ENCODE measurements at places on chromosomes 11 and 22. TPM values are rescaled to one million over a fixed set of nuclear protein-coding genes. Genes with fewer than 3 reads are reported as not detected.

- DNase-seq: peak; percentile 79
- H3K4me3 ChIP-seq: no peak overlapping the region
- H3K4me1 ChIP-seq: peaks cover 3% of the 10 kb centered on the region
- H3K36me3 ChIP-seq: no peaks in the 10 kb centered on the region
- H3K27ac ChIP-seq: no peak overlapping the region
- no peaks in the 10 kb centered on the region for H3K27me3 ChIP-seq
Observed at GRCh38 chr11:73931039-73931645, 19.7 kb upstream of the DNAJB13 start.

DNA sequence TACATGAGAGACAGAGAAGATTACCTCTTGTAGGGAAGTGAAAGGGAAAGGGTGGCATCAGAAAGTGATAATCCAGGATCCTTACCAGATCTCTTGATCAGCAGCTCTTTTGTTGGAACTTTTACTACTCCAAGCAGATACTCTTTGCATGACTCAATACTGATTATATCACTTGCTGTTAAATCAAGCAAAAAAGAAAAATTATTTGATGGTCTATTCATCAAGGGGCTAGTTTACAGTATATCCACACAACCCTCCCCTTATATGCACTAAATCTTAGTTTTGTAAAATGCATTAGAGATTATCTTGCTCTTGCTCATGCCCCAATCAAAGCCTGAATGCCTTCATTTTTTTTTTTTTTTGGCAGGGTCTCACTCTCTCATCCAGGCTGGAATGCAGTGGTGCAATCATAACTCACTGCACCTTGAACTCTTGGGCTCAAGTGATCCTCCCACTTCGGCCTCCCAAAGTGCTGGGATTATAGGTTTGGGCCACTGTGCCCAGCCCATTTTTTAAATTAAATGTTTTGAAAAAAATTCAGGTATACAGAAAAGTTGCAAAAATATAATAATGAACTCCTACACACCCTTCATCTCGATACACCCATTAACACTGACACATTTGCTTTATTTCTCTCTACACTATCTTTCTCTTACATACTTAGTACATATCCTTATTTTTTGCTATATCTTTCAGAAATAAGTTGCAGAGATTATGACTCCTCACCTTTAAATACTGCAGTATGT, 76.1 kb upstream of the UCP3 start:
- no peak for DNase-seq
- H3K27me3 ChIP-seq: no peaks in the 10 kb centered on the region
- H3K4me3 ChIP-seq: no peak overlapping the region
- no peak overlapping the region for H3K27ac ChIP-seq
- peaks cover 10% of the 10 kb centered on the region for H3K36me3 ChIP-seq

- no peaks in the 10 kb centered on the region for H3K4me1 ChIP-seq
- H3K27me3 ChIP-seq: no peaks in the 10 kb centered on the region
- H3K4me3 ChIP-seq: no peak overlapping the region
- H3K27ac ChIP-seq: no peak overlapping the region
Observed at GRCh38 chr11:30605036-30605605, 19.0 kb upstream of the MPPED2 start.

SEPTIN3 gene
- 9.3 TPM for total RNA-seq

RFPL1 gene
- not detected for total RNA-seq

MYBPC3 gene
- total RNA-seq: 0.25 TPM

DNA sequence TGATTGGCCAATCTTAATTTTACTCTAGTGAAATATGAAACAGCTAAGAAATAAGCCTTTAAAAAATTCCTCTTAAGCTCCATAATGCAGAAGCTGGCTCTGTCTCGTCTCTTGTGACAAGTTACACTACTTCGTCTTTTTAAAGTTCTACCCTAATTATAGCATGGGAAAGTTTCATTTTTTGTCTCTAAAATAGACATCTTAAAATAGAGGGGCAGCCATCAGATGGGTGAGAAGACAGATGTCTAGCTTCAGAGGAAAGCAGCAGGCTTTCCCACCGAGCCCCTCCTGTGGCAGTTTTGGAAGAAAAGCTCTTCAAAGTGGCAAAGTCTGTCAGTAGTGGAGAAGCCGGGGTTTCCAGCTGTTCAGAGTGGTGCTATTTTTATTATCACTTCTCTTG, 39.5 kb downstream of the XRRA1 start:
- H3K36me3 ChIP-seq: peaks cover 8% of the 10 kb centered on the region
- no peak overlapping the region for H3K4me3 ChIP-seq
- H3K27ac ChIP-seq: no peak overlapping the region

DNA sequence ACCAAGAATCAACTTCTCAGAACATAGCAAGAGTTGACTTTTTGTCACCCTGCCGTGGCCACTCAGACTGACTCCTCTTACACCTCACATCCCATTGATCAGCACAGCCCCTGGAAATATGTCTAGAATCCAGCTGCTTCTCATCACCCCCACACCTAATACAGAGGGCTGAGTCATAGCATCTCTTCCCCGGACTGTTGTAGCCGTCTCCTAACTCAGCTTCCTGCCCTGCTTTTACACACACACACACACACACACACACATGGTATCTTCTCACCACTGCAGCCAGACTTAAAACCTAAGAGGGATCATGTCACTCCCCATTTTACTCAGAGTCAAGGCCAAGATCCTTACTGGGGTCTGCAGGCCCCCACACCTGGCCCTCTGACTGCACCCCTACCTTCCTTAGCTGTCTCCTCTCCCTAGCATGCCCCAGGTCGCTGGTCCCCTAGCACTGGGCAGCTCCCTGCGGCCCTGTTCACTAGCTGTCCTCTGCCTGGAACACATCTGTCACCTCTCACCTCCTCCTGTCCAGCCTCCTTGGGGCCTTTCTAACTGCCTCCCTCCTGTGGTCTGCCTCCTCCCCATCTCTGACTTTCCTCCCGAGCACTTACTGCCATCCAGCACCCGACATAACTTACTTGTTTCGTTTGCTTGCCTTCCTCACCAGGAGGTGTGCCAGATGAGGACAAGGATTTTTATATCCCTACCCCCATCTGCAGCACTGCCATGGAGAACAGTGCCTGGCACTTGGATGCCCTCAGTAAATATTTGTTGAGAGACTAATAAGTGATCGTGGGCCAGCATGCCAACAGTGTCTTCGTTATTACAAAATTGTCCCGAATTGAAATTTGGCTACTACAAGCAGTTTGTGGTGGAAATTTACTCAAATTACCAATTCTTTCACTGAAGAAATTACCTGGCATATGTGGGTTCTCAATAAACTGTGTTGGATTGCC, 61.9 kb downstream of the BMAL1 start:
- no peaks in the 10 kb centered on the region for H3K36me3 ChIP-seq
- no peaks in the 10 kb centered on the region for H3K27me3 ChIP-seq
- H3K4me3 ChIP-seq: peak overlapping the region; percentile 56
- peak overlapping the region; percentile 63 for H3K27ac ChIP-seq
- peaks cover 54% of the 10 kb centered on the region for H3K4me1 ChIP-seq
- DNase-seq: no peak

- no peak overlapping the region for H3K27ac ChIP-seq
- no peak overlapping the region for H3K4me3 ChIP-seq
- H3K4me1 ChIP-seq: no peaks in the 10 kb centered on the region
- H3K27me3 ChIP-seq: no peaks in the 10 kb centered on the region
- DNase-seq: no peak
Observed at GRCh38 chr22:44586999-44587736, 89.1 kb upstream of the RTL6 start.

- no peaks in the 10 kb centered on the region for H3K36me3 ChIP-seq
- H3K4me3 ChIP-seq: no peak overlapping the region
- no peaks in the 10 kb centered on the region for H3K27me3 ChIP-seq
- H3K4me1 ChIP-seq: no peaks in the 10 kb centered on the region
Observed at GRCh38 chr11:92638678-92639077, 330.8 kb upstream of the MTNR1B start.
